ENCODE measurements at places on chromosomes 13 and 19.

DNA sequence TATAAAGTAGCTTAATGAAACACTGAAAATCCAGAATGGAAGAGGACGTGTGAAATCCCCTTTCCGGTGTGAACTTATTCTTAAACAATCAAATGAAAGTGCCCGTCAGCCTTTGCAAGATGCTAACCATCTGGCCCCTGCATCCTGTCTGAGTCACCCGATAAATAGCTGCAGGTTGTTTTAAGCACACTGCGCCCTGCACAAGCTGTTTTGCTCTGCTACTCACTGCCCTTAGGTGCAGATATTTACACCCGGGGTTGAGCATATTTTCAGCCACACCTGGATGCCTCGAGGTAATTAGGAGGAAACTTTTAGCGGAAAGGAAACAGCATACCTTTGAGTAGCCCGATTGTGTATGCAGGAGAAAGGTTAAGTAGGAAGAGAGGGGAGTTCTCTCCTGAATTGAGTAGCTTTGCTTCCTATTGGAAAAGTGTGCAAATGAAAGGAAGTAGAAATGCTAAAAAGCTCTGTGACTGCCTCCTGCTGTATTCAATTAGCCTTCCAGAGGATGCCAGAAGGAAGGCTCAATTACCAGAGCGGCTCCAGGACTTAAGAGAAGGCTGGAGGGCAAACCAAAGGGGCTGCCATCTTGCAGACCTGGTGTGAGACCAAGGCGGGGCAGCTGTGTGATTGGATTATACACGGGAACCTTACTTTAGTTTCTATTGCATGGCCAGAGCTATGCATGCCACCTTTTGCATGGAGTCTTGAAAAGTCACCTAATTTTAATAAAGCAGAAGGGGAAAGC is 42.5 kb downstream of the IRS2 start:
- peak; percentile 4 for DNase-seq

GRCh38 chr13:53028637-53029203 is at the start of gene OLFM4:
TSS of gene OLFM4 (plus strand) at chr13:53028813. CDS start at chr13:53028837, 24 bp downstream.
- DNase-seq, result no peak

- no peak for DNase-seq
These were observed 46.3 kb downstream of the IRS2 start for GRCh38 chr13:109740121-109740520.

DNA sequence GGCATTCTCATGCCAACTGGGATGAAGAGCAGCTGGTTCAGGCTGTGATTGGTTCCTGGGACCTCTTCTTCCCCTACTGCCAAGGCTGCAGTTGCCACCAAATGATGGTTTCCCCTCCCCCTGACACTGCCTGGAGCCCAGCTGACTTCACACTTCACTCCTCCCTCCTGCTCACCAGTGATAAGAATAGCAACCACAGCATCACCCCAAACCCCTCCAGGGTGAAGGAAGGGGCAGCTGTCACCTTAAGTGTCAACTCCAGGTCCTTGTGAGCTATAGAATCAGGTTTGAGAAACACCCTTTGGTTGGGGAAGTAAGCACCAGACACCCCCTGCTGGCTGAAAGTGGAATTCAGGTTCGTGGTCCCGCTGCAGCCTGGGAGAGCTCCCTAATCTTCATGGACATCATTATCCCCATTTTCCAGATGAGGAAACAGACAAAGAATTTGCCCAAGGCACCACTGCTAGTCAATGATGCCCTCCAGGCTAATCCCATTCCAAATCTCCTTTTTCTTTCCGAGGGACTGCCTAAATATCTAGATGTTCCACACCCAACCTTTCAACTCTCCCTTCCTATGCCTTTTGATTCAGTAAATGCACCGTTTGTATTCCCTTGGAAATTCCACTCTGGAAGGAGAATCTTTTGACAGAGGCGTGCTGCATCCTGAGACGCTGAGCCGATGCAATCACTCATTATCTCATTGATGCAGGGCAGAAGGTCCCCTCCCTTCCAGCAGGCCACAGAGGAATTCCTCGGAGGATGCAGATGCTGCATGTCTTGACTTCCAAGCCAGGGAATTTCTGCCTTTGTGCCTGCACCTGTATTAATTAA is 50.6 kb upstream of the UQCRFS1 start:
- peak; percentile 49 for DNase-seq

DNA sequence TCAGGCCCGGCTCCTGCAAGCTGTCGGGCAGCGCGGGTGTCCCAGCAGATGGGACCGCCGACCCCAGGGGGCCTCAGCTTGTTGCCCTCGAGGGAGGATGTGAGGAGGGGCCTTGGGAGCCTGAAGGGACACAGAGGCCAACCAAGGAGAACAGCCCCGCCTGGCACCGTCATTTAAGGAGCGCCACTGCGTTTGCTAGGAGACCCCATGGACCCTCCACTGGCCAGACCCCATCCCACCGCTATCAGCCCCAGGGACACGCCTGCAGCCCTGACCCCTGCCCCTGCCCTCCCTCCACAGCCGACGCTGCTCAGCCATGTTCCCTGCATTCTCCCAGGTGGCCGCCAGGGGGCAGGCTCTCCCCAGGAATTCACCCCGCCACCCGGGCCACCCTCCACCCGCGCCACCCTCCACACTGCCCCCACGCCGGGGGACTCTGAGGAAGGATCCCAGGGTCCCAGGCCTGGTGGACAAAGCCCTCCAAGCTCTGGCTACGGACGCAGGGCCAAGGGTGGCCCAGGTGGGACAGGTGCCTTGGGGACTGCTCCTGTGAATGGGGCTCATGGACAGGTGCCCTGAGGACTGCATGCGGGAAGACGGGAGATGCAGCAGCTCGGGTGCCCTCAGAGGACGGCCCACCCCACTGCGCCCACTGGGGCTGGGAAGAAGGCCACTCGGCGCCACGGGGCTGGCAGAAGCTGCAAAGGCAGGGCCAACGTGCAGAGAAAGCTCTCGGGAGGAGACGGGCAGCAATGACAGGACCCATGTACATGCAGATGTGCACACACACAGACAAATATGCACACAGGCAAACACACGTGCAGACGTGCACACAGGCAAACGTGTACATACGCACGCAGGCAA is 34.4 kb downstream of the PIP5K1C start:
- DNase-seq, result peak; percentile 66

GRCh38 chr13:92103689-92104153 is 705.3 kb downstream of the GPC5 start:
- DNase-seq, result no peak

GRCh38 chr19:816500-816857 is 5.3 kb downstream of the PLPPR3 start:
- DNase-seq, result no peak

- no peak for DNase-seq
These were observed 47.0 kb downstream of the ESD start for GRCh38 chr13:46749951-46750350.

- no peak for DNase-seq
These were observed 5.4 kb downstream of the XAB2 start for GRCh38 chr19:7623725-7624603.

- DNase-seq, result no peak
These were observed 29.8 kb downstream of the DGKH start for GRCh38 chr13:42078128-42078808.

DNA sequence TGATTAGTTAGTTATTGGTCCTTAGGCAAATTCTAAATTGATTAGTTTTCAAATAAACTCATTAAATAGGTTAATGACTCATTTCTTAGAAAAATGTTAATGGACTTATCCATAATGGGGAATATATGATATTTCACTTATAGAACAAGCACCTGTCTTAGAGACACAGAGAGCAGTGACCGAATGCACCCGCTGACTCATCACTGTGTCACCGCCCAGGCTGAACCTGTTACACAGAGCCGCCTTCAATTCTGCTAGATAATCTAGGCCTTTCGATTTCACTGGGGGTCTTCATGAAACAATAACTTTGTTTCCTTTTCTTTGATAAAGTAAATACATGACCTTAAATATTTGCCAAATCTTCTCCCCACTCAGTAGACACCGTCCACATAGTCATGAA is 13.1 kb downstream of the IRS2 start:
- no peak for DNase-seq

- no peak for DNase-seq
These were observed 222.4 kb downstream of the NBEA start for GRCh38 chr13:35164324-35164932.

GRCh38 chr19:1153891-1154730 is 20.0 kb downstream of the SBNO2 start:
- DNase-seq, result no peak

DNA sequence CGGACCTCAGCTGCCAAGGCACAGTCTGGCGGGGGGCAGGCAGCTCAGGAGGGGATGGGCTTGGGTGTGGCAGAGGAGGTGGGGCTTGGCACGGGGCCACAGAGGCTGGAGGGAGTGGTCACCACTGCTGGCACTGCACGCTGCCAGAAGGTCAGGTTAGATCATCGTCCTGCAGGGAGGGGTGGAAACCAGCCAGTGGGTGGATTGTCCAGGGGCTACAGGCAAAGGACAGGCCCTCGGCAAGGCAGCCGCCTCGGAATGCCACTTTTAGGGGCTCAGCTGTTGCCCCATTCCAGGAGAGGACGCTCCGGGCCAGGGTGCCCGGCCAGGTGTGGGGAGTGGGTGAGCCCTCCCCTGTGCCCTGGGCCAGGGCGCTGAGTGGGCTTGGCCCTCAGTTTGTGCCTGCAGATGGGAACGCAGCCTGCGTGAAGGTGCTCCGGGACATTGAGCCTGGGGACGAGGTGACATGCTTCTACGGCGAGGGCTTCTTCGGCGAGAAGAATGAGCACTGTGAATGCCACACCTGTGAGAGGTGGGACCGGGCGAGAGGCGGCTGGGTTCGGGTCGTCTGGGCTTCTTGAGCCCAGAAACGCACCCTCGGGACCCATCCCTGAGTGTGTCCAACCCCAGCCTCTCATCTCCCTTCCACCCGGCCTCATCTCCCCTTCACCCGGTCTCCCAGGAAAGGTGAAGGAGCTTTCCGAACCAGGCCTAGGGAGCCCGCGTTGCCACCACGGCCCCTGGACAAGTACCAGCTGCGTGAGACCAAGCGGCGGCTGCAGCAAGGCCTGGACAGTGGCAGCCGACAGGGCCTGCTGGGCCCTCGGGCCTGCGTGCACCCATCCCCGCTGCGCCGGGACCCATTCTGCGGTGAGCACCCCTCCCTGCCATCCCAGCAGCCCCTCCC is 6.4 kb downstream of the KMT5C start:
- DNase-seq, result no peak

DNA sequence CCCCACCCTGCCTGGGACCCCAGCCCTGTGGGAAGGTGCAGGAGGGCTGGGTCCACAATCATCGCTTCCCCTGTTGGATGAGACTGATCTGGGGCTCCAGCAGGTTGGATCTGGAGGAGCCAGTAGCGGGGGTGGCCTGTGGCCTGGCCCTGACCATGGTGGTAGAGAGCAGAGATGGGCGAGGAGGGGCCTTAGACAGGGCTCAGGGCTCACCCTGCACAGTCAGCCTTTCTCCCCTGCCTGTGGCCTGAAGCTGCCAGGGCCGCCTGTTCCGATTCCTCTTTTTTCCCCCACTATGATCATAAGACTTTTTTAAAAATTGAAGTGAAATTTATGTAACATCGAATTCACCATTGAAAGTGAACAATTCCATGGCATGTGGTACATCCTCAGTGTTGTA is 18.2 kb downstream of the SIN3B start:
- DNase-seq, result no peak

DNA sequence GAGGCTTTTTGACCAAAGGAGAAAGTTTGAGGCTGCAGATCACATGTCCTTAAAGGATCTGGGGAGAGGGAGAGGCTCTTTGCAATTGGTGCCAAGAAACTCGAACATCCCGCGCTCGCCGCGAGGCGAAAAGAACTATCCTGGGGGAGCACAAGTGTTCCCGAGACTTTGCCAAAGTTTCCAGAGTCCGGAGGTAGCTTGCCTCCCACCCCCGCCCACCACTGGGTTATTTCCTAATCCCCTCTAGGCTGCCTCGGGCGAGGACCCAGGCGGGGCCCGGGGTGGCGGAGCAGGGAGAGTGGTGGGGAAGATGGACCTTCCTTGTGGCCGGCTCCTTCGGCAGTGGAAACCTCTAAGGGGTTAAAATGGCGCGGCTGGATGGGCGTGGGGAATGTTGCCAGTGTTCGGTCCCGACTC is 114.5 kb downstream of the KCNRG start:
- no peak for DNase-seq

- no peak for DNase-seq
These were observed 759 bp upstream of the TLE6 start for GRCh38 chr19:2976609-2977000.

DNA sequence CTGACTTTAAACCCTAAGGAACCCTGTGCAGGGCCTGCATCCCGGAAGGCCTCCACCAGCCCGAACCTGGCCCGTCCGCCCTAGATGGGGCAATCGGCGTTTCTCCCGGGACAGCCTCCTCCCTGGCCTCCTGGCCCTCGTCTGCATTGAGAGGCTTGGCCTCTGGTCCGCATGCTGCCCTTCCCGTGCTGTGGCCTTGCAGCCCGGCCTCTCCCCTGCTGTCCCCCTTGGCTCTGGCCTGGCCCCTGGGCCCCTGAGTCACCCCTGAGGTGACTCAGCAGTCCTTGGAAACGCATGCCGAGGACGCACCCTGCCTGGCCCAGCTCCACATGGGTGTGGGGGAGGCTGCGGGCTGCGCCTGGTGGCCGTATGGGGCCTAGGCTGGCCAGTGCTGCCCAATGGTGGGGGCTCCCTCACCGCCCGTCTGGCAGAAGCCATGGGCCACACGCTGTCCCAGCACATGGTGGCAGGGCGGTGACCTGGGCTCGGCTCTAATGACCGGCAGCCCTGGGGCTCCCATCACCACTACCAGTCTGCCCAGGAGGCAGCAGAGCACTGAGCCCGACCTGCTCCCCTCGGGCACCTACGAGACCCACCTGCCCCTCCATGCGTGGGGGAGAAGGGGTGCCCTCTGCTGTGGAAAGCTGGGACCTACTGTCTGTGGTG is 25.7 kb downstream of the SH3GL1 start:
- no peak for DNase-seq

DNA sequence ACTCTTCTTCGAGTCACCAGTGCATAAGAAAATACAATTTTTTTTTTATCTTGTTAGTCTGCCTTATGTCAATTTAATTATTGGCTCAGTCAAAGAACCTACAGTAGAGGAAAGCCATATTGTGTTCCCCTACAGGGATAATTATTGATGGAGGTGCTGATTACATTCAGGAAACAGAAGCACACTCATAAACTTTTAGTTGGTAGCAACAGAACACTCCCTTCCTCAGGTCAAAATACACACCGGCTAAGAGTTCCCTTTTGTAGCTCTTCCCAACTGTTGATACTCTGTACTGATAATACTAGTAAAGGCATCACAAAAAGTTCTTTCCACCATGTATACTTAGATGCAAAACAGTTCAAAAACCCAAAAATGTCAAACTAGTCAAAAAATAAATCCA is 18.4 kb downstream of the FOXO1 start:
- no peak for DNase-seq

GRCh38 chr19:35641515-35642151 is at the start of gene ETV2:
TSS of gene ETV2 (plus strand) at chr19:35641745. CDS start at chr19:35642461, 716 bp downstream.
- DNase-seq, result no peak

DNA sequence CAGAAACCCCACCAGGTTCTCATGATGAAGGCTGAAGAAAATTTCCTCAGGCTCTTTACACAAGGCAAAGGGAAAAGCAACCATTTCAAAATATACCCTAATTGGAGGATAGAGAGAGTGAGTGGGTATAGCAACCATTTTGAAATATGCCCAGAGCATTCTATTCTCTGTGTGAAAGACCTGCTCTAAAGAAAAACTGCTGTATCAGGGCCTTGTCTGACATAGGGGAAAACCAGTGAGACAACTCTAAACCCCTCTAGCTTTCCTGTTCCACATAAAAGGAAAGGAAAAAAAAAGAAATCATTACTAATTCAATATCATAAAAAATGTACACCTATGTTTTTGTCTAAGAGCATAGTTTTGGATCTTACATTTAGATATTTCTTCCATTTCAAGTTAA is 42.3 kb downstream of the TPTE2 start:
- DNase-seq, result no peak

All from stimulated activated CD4-positive, alpha-beta T cell treated with anti-CD3 and anti-CD28 coated beads, Interleukin-12 subunit alpha, Interleukin-12 subunit beta, amount 100 ng/mL, for 24 hours (primary cell).